ENCODE measurements at places on chromosomes 12 and 14.

- DNase-seq = no peak
These were observed 20.8 kb downstream of the PHETA1 start for GRCh38 chr12:111347891-111348644.

DNA sequence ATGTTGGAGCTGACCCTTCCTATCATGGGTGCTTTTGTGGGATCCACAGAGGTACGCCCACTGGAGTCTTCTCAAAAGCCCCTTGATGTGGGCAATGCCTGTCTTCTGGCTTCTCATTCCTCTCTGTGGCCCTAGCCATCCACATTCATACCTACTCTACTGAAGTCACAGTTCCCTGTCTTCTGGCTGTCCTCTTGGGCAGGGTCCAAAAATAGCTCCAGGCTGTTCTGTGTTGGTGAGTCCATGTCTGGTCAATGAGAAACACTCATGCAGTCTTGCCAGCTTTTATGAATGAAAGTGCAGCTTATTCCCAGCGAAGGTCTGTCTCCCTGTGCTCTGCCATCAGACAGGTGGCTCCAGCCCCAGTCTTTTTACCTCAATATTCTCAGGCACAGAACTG is 135.9 kb upstream of the MDM1 start:
- DNase-seq = no peak

DNA sequence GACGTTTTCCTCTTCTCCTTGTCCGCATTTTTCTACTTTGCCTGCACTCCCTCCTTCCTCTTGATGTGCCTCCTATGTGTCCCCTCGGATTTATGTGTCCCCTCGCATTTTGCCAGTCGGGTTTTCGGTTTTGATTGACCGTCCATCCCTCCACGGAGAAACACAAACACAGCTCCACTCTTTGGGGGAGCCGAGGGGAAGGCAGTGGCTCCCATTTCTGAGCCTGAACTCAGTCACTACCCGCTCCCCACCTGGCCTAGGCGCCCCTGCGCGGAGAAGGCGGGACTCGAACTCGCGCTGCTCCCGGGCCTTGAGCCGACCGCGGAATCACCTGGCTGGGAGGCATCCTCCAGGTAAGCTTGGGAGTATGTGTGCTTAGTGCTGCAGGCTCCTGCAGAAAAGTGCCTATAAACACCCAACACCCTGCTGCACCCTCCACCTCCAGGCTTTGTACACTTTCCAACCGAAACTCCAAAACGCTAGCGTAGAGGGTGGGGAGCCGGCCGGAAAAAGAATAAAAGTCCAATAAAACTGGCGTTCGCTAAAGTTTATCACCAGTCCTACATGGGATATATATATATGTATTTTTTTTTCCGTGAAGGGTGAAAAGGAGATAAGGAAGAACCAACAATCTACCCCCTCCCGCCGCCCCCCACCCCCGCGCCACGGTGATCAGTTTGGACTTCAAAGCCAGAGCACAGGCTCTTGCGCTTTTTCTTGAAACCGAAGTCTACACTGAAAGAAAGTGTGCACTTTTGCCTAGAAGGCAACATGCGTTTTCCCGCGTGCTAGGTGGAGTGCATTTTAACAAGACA is 3.3 kb upstream of the CCND2 start:
- DNase-seq = peak; percentile 70

DNA sequence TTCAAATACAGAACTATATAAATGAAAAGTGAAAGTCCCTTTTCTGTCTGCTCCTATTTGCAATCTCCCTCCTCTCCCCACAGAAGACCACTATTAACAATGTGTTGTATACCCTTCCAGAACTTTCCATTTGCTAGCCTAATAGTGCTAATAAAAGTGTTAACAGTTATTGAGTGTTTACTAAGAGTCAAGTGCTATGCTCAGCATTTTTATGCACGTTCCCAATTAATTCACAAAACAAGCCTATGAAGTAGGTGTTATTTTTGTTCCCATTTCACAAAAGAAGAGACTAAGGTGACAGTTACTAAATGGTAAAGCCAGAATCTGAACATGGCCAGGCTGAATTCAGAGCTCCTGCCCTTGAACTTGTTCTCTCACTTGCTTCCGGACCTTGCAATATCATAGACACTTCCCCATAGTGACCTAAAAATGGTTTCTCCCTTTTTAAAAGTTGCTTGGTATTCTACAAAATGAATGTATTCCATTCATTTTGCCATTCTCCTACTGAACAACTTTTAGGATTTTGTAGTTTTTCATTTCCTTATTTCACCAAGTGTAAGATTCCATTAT is 1.6 kb upstream of the PRKAB1 start:
- no peak for DNase-seq

All from stimulated activated CD4-positive, alpha-beta T cell treated with anti-CD3 and anti-CD28 coated beads, Interleukin-15, amount 100 ng/mL, for 24 hours (primary cell).